ENCODE measurements at places on chromosomes 13 and 19.
A peak's percentile ranks its signal among the peaks of the same experiment; 100 is the strongest.

DNA sequence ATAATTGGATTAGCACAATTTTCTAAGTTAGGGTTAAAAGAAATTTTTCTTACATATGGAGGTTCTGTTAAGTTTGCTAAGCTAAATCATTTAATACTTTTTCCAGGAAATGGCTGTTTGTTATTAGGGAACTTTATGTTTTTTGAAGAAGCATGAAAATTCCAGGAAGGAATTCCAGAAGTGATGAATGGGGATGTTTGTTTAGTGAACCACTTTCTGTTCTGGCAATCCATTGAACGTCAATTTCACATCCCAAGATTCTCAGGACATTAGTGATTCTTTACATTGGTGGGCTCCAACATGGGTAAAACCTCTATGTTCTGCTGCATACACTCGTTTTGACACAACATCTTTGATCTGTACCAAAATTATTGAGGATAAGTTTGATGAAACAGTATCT lies 534.4 kb downstream of the IRS2 start:
- no peak for DNase-seq

DNA sequence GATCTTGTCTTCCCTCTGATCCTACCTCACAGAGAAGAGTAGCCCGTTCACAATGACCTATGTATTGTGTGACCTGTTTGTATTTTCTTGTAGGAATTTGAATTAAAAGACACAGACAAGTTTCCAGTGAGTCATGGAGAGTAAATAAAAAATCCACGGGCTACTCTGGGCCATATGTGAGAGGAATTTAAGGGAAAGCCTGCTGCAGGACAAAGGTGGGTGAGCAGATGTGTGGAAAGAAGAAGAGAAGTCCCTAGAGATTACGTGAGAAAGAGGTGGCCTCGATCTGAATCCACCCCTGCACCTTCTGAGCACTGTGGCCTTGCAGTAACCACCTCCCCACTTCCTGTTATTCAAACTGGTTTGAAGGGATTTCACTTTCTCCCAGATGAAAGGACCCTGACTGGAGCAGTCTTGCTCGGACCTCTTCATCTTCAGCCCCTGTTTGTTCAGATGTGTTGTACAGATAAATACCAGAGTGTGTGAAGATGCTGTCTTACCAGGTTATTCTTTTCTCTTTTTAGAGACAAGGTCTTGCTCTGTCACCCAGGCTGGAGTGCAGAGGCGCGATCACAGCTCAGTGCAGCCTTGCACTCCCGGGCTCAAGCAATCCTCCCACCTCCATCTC lies 205.4 kb downstream of the PDS5B start:
- DNase-seq: no peak

DNA sequence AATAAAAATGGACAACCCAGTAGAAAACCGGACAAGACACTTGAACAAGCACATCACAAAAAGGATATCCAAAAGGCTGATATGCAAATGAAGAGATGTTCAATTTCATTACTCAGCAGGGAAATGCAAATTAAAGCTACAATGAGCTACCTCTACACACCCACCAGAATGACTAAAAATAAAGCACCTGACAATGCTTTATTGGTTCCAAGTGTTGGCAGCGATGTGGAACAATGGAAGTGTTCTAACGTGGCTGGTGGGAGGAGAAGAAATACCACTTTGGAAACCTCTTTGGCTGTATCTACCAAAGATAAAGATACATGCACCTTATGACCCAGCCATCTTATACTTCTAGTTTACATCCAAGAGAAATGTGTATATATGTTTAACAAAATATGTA lies 3.7 kb upstream of the ACP7 start:
- no peak for DNase-seq

- DNase-seq: no peak
These were observed 187.4 kb downstream of the RGCC start for GRCh38 chr13:41644742-41645141.

GRCh38 chr19:1343041-1343440 lies 40.7 kb upstream of the NDUFS7 start:
- no peak for DNase-seq

DNA sequence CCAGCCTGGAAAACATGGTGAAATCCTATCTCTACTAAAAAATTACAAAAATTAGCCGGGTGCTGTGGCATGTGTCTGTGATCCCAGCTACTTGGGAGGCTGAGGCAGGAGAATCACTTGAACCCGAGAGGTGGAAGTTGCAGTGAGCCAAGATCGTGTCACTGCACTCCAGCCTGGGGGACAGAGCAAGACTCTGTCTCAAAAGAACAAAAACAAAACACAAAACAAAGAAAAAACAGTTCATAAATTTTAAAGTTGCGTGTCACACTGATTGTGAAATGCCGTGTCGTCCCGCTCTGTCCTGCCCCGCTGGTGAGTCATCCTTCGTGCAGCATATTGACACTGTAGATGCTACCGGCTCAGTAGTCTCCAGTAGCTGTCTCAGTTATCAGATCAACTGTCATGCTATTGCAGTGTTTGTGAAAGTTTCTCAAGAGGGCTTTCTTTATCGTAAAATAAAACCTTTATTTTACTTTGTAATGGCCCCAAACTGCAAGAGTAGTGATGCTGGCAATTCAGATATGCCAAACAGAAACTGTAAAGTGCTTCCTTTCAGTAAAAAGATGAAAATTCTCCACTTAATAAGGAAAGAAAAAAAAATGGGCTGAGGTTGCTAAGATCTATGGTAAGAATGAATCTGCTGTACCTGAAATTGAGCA lies 36.4 kb upstream of the IGFL1 start:
- DNase-seq: no peak

- DNase-seq: no peak
These were observed 6.9 kb downstream of the KCTD12 start for GRCh38 chr13:76879203-76879882.

DNA sequence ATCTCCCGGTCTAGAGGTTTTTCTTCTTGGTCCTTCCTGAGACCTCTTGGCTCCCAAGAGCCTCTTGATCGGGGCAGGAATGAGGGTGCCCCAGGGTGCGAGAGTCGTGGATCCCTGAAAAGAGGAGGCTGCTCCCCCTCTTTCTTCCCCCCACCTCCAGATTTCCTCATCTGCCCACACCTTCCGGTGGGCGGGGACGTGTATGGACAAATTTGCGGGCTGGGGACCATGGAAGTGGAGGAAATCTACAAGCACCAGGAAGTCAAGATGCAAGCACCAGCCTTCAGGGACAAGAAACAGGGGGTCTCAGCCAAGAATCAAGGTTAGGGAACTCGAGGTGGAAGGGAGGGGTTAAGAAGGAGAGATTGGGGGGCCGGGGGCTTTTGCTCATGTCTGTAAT lies at the start of gene MCEMP1:
MCEMP1 (plus strand) TSS at position 237 of the 400 bp plus-strand sequence; CDS start at position 268, 31 bp downstream.
- DNase-seq: no peak

DNA sequence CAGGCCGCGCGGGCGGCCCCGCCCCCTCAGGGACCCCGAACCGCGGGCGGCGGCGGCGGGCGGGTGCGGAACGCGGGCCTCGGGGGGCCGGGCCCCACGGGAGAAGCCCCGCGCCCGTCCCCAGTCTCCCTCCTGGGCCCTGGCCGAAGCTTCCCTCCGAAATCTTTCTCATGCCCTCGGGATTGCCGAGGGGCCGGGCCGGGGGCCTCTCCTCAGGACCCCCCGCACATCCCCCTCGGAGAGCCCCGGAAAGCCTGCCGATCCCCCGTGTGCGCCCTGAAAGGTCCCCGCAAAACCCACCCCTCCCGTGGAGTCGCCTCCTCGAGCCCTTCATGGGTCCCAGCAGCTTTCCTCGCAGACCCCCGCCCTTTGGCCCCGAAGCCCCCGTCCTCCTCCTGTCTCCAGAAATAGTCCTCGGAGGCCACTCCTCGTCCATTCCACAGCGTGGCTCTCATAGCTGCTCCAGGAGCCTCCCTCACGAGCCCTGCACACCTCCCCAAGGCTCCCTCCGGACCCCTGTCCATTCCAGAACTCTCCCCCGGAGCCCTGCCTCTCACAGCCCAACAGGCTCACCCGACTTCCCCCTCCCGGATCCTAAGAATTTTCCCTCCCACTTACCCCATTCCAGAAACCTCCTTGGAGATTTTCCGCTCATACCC lies 555 bp downstream of the SAMD4B start:
- DNase-seq: no peak

- no peak for DNase-seq
These were observed 44.8 kb upstream of the ARGLU1 start for GRCh38 chr13:106612688-106613087.

DNA sequence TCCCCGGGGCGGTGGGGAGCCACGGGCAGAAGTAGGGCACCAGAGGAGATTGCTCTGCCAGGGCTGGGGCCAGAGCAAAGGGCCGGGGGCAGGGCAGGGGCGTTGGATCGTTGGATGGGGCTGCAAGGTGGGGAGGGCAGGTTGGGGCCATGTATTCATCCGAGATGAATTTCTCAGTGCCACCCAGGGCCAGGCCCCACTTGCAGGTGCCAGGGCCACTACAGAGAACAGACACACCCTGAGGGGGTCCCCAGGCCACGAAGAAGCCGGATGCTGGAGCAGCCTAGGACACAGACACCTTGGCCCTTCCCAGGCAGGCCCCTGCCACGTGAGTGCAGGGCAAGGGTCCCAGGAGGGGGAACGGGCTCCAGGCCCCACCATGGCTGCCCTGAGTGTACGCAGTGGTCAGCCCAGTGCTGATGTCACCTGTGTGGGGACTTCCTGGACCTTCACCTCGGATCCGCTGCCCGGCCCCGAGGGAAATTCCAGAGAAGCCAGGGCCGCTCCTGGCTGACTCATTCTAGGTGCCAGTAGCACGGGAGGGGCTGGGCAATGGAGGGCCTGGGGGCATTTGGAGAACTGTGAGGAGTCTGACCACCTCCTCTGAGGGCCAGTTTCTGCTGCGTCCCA lies 9.6 kb upstream of the SBNO2 start:
- DNase-seq: no peak

GRCh38 chr13:98096059-98096458 lies 46.8 kb upstream of the FARP1 start:
- DNase-seq: no peak

DNA sequence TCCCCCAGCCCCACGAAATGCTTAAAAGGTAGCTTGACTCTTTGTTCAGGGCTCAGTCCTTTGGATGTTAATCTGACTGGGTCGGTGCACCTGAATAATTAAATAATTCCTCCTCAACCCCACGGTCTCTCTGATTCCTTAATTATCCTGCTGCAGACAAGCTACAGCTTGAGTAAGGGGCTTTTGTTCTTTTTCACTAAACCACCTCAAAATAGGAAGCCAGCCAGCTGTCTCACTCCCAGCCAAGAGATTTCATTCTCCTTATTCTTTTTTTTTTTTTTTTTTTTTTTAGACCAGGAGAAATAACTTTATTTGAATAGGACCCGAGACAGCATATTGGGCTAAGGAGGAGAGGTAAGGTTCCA lies 7.9 kb upstream of the FCGBP start:
- DNase-seq: no peak

GRCh38 chr19:5369962-5370367 lies 29.4 kb upstream of the PTPRS start:
- DNase-seq: peak; percentile 39

GRCh38 chr13:91725646-91726045 lies 327.2 kb downstream of the GPC5 start:
- DNase-seq: no peak

- DNase-seq: no peak
These were observed 32.2 kb downstream of the C13orf46 start for GRCh38 chr13:113941571-113942191.

DNA sequence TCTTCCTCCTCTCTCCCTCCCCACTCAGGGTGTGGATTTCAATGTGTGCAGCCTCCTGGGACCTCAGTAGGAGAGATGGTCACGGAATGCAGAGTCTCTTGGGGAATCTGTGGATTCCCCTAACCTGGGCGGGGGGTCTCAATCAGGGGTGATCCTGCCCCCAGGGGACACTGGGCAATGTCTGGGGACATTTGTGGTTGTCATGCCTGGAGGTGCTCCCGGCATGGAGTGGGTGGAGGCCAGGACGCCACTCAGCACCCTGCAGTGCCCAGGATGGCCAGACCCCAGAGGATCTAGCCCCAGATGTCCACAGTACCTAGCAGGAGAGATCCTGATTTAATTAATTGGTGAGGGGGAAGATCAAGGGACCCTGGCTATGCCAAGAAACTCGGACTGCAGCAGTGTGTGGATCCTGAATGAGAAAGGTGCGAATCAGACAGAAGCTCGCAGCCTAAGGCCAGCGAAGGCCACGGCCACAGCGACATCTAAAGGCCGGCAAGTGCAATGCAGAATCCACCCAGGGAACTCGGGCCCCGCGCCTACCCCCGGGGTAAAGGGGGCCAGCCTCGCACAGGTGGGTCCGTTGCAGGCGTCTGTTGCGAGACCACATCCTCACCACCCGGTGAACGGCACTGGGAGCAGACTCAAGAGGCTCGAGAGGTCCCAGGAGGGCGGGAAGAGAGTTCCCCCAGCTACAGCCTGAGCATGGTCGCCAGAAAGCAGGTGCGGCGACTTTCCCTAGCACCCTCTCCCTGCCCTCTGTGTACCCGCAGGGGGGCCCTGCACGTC lies 88.8 kb downstream of the GNG7 start:
- DNase-seq: no peak

DNA sequence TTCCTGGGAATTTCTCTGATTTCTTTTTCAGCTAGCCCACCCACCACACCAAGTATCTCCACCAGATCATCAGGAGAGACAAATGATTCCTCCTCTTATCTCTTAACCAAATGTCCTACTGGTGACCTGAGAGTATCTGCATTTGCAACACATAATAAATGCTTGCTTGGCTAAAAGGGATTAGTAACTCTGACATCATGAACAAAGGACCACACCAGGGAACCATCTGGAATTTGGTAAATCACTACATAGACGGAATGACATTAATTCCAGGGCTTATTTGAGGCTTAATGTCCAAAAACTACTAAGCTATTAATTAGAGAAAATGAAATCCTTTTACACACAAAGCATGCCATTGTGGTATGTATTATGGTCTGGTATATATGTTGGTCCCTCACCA lies 139.0 kb downstream of the RAP2A start:
- DNase-seq: no peak

GRCh38 chr13:105602956-105603670 lies 932.3 kb downstream of the EFNB2 start:
- DNase-seq: no peak

GRCh38 chr19:9936326-9937000 lies at the start of gene OLFM2:
Gene OLFM2, minus strand, starts transcription at chr19:9936515. Its CDS starts 149 bp downstream, at chr19:9936366.
- DNase-seq: no peak

DNA sequence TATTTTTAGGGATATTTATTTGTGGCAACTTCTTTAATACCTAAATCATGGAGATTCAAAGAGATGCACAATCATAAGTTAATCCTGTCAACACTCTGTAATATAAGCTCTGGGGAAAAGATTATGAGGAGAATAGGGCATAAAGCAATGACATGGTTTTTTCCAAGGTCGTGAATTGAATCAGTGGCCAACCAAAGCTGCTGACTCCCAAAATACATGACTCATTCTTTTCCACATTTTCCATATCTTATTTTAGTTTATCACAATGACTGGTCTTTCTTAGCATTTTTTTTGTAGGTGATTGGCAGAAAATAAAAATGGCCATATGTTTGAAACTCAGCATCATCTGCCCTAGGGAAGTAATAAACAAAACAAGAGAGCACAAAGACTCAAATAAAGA lies 28.5 kb upstream of the RBM26 start:
- no peak for DNase-seq

- DNase-seq: no peak
These were observed 5.9 kb upstream of the SLC7A10 start for GRCh38 chr19:33231511-33231910.
